ENCODE measurements at places on chromosomes 2 and 18.
A peak's percentile ranks its signal among the peaks of the same experiment; 100 is the strongest.

DNA sequence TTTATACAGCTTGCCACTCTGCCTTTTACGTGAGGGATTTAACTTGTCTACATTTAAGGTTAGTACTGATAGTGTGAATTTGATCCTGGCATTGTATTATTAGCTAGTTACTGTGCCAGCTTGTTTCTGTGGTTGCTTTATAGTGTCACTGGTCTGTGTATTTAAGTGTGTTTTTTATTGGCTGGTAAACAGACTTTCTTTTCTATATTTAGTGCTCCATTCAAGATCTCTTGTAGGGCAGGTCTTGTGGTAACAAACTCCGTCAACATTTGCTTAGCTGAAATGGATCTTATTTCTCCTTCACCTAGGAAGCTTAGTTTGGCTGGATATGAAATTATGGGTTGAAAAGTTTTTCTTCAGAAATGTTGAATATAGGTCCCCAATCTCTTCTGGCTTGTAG lies 1971.0 kb upstream of the LRRTM1 start:
- DNase-seq, result no peak

DNA sequence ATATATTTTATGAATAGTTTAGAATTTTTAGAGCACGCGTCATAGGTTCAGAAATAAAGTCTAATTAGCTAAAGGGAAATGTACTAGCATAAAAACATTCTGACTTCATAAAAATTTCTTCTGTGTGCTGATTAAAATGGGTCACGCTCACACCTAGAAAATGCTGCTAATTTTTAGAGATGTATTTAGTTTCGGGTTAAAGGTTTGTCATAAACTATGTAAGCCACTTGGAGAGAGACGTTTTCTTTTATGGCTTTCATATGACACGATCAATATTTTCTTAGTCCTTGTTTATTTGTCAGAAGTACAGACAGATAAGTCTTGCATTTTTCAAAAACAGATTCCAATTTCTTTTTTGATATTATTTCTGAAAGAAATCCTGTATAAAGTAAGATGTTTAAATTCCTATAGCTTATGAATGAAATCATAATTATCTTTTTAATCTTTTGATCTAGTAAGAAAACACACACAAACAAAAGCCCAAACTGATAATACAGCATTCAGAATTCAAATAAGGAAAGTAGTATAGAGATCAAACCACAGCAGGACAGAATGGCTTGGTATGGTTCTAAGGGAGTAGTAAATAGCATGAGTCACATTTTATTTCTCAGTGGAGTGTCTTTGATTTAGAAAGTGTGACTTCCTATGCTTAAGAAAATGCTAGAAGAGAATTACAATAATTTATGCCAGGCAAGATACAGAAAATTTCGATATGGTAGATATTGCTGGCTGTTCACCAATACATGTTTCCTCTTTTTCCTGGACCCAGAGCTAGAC lies 236.6 kb downstream of the GPD2 start:
- no peak for DNase-seq

- DNase-seq, result no peak
Measured at GRCh38 chr2:180978903-180979748, 1.3 kb upstream of the UBE2E3 start.

DNA sequence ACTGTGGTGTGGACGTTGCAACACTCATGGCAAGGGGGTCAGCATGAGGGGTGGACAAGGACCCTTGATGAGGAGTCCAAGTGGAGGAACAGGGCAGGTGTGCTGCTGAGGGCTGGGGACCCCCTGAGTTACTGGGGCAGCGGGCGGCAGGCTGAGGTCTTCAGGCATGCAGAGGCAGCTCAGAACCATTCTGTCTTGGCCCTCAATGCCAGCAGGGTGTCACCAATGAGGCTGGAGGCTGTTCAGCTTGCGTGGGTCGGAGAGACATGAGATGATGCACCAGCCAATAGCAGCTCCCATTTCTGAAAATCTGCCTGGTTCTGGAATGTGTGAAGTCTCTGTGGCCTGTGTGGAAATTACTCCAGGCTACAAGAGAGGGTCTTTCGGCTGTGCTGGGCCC lies 105.4 kb downstream of the INHBB start:
- no peak for DNase-seq

GRCh38 chr2:6865346-6866274 lies at the start of gene CMPK2:
Gene CMPK2 (minus strand): TSS chr2:6865907. CDS start chr2:6865696, 211 bp downstream.
- DNase-seq, result peak; percentile 73

DNA sequence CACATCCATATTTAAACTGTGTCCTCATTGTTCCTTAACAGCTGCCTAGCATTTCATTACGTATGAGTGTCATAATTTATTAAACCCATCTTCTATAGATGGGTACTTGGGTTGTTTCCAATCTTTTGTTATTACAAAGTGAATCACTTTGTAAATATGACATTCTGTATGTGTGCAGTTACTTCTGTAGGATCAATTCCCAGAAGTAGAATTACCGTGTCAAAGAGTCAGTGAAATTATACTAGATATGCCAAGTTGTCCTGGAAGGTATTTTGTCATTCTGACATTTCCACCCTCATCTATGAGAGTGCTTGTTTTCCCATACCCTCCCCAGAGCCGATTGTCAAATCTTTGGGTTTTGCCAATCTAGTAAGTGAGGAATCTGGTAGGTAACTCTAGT lies 194.5 kb upstream of the APCDD1 start:
- DNase-seq, result no peak

DNA sequence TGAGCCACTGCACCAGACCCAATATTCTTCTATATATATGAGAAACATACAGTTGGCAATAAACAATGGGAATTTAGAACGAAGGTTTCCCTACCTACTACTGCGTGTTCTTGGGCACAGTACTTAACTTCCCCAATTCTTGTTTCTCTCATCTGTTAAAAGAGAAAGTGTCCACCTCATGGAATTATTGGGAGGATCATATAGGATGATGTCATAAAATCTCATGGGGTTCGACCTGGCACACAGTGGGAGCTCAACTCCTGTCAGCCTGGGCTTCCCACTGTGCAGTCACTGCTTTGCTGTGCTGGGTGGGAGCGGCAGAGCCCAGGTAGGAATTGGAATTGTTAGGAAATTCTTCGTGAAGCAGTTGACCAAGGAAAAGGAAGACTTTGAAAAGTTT lies 203.3 kb downstream of the SH3BP4 start:
- DNase-seq, result no peak

DNA sequence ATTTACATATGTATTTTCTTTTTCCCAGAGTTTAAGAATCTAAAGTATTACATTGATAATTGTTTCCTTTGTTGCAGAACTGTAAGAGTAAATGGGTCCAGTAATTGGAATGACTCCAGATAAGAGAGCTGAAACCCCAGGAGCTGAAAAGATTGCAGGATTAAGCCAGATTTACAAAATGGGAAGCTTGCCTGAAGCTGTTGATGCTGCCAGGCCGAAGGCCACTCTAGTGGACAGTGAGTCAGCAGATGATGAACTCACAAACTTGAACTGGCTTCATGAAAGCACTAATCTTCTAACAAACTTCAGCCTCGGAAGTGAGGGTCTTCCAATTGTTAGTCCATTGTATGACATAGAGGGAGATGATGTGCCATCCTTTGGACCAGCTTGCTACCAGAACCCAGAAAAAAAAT lies 183.8 kb upstream of the STON1 start:
- peak; percentile 6 for DNase-seq

GRCh38 chr2:100891906-100892642 lies 72.1 kb downstream of the NPAS2 start:
- no peak for DNase-seq

- DNase-seq, result no peak
Measured at GRCh38 chr2:21928292-21928691, 804.5 kb downstream of the TDRD15 start.

GRCh38 chr18:75291460-75291859 lies 80.9 kb downstream of the TSHZ1 start:
- DNase-seq, result no peak

GRCh38 chr2:19367326-19367725 lies 8.9 kb upstream of the OSR1 start:
- no peak for DNase-seq

DNA sequence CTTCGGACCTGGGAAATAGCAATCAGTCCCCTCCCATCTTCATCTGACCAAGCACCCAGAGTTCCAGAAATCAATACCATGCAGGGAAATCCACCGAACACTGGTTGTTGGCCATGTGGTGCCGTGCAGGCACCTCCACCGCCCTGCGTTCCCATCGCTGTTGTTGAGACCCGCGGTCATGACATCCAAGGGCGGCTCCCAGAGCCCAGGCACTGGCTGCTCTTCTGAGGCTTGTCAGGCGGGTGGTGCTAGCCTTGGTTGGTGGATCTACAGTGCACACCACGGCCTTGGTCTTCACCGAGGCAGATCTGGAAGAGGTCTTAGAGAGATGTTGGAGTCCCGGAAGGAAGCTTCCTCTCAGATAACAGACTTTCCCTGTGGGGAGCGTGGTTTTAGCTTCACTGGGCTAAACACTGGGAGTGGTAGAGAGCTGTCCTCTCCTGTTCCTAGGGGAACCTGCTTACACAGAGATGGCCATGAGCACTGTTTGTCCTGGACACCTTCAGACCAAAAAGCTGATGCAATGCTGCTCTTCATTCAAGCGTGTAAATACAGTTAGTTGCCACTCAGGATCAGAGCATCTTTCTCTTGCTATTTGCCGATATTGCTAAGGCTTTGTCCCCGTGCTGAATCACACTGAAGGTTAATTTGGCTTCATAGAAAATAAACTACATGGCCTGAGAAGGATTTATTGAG lies 58.3 kb downstream of the SMIM21 start:
- DNase-seq, result no peak

- DNase-seq, result no peak
Measured at GRCh38 chr2:52934920-52935640, 832.5 kb upstream of the CHAC2 start.

DNA sequence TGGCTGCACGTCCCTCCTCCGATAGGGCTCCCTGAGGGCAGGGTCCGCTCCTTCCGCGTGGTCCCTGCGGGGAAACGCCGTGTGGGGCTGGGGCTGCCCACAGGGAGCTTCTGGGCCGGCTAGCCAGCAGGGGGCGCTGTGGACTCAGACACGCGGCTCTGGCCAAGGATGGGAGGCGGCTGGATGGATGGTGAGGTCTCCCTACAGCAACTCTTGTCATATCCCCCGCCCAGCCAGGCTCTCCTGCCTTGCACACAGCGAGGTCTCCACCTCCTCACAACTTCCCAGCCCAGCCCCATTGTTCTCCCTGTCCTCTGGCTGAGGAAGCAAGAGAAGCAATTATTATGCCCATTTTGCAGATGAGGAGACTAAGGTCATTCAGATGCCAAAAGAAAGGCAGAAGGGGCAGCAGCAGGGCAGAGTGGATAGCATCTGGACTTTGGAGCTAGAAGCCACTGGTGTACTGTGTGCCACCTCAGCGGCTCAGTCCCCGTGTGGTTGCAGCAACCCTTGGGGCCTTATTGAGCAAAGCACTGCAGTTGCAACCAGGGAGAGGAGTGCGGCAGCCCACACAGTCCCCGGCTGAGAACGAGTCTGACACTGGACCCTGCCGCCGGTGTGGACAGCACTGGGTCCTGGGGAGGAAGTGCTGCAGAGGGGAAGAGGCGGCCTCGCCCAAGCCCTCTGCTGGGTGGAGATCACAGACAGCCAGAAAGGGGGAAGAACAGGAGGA lies 99.0 kb downstream of the ZFP36L2 start:
- peak; percentile 51 for DNase-seq

DNA sequence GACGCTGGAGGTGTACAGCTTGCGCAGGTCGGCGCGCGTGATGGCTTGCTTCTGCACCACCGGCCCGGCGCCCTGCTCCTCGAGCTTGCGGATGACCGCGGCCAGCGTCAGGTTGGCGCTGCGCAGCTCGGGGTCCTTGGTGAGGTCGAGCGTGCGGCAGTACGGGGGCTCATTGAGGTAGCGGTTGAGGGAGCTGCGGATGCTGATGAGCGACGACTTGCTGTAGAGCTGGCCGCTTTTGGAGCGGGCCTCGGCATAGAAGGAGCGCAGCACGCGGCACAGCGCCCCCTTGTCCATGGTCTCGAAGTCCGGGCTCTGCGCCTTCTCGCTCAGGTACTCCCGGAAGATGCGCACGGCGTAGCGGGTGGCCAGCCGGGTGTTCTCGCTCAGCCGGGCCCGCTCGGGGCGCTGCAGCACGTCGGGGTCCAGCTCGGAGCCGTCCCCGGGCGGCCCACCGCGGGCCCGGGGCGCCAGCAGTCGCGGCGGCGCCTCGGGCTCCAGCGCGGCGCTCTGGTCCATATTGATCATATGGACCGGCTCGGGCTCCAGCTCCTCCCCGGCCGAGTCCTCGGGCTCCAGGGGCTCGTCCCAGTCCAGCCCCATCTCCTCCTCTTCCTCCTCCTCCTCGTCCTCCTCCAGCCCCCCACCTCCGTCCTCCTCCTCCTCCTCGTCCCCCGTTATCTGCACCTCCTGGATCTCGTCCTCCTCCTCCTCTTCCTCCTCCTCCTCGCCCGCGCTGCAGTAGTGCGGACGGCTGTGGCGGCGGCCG lies 523 bp downstream of the KCTD1 start:
- DNase-seq, result peak; percentile 76

GRCh38 chr2:238994876-238995275 lies 147.0 kb downstream of the TWIST2 start:
- DNase-seq, result no peak

DNA sequence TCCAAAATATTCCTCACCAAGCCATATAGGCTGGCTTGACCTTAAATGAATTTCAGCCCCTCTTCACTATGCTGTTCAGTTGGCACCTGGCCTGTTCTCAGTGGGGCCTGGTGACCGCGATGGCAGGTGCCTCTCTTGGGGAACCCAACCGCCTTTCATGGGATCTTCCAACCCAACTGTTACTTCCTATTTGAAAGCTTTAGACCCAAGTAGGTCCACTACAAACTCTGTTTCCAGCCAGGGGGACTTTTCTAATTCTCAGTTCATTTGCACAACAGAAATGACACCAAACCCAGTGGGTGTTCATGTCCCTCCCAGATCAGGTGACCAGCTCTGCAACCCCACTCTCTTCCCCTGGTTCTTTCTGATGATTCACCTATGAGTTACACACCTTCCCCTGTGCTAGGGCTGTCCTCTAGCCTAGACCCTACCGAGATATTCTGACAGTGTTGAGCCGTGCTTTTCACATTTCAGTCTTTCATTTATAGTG lies 35.6 kb upstream of the NDUFV2 start:
- DNase-seq, result no peak

- DNase-seq, result peak; percentile 49
Measured at GRCh38 chr2:230160112-230160660, 59.6 kb downstream of the SP110 start.

DNA sequence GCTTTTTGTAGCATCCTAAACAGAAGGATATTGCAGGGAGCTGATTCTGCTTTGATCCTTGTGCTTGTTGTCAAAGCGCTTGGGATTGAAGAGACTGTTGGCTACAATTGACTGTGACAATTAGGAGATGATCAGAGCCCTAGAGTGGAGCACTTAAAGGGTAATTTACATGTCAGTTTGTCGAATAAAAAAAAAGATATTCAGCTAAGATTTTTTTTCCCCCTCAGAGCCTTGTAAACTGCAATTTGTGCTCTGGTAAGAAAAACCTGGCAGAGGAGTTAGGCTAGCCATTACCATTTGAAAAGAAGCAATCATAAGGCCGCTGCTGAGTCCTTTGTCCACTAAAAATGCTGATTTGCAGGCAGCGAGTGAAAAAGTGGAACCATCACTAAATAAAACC lies 47.8 kb upstream of the ZEB2 start:
- DNase-seq, result no peak

GRCh38 chr2:152240559-152241231 lies 65.1 kb upstream of the STAM2 start:
- no peak for DNase-seq
